B cell (primary cell): ENCODE measurements at places on chromosomes 13 and 19. TPM values are rescaled to one million over a fixed set of nuclear protein-coding genes. Genes with fewer than 3 reads are reported as not detected.

DNA sequence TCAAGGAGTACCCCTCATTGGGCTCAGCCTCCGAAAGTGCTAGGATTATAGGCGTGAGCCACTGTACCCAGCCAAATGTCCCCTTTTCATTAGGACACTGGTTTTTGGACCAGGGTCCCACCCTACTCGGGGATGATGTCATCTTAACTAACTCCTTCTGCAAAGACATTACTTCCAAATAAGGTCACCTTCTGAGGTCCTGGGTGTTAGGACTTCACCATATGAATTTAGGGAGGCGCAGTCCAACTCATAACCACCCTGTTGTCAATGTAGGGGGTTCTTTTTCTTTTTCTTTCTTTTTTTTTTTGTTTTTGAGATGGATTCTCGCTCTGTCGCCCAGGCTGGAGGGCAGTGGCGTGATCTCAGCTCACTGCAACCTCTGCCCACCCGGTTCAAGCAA lies 32.7 kb upstream of the NFIC start:
- no peak for DNase-seq

DNA sequence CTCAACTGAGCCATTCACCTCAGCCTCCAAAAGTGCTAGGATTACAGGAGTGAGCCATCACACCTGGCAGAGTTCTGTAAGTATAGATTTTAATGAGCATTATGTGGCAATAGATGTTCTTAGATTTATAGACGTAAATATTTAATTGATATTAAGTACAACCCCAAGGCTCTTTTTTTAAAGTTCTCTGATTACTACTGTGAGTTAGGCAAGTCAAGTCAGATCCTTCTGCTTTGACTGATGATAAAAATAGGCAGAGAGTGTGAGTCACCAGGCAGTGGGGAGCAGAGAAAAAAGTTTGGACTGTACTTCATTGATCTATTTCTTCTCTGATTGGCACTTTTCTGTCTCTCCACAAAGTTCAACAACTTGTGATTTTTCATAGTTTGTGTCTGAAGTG lies 1379.9 kb downstream of the UQCRFS1 start:
- no peak for DNase-seq

- no peak for DNase-seq
These were observed 3.0 kb downstream of the MIER2 start for GRCh38 chr19:341386-342127.

DNA sequence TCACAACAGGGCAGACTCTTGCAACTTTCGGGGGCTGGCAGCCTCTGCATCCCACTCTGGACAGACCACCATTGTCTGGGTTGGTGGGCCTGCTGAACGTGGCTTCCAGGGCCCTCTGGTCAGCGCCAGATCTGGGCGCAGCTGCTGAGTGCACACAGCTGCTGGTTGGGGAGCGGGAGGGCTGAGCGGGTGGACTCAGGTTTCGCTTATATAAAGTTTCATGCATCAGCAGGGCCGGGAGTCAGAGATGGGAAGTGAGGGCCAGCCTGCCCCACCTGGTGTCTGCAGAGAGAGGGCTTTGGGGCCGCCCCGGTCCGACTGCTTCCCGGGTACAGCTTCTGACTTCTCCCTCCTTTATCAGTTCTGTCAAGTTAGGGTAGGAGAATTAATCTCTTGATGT lies 6.9 kb downstream of the ARHGEF7 start:
- no peak for DNase-seq

DNA sequence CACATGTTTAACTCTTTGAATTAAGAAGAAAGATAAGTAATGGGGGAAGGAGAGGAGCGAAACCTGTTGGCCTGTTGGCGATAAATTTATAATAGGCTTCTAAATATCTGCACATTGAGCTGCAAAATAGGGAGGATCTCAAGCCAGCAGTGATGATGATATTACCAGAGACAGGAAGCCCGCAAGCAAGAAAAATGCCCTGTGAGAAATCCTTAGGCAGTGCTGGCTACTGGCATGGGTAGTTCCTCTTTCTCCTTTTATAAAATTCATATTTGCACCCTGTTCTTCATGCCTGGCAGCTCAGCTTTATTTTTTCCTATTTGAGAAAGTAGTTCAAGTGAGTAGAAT lies 858 bp upstream of the USP12 start:
- peak; percentile 62 for DNase-seq

DNA sequence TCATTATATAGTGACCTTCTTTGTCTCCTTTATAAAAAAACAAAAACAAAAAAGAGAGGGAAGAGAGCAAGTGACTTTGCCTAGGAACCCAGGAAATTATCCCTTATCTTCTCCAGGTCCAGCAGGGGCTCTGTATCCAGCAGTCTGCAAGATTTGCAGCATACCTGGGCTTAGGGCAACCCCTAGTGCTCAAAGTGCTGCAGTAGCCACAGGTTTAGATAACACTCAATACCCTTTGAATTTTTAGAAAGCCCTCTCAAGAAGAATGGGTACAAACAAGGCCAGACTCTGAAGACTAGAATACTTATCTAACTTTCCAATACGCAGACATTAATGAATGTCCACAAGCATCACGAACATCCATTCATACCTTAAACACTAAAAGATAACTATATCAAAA lies 43.2 kb downstream of the CCNA1 start:
- DNase-seq, result no peak

GRCh38 chr19:45952686-45953505 lies 20.8 kb downstream of the NOVA2 start:
- DNase-seq, result peak; percentile 53

- DNase-seq, result no peak
These were observed 14.2 kb upstream of the PNMA8C start for GRCh38 chr19:46442808-46443450.

- DNase-seq, result no peak
These were observed 28.8 kb upstream of the OXGR1 start for GRCh38 chr13:97023117-97023516.

GRCh38 chr13:102873653-102874052 lies 27.8 kb downstream of the ERCC5 start:
- no peak for DNase-seq

DNA sequence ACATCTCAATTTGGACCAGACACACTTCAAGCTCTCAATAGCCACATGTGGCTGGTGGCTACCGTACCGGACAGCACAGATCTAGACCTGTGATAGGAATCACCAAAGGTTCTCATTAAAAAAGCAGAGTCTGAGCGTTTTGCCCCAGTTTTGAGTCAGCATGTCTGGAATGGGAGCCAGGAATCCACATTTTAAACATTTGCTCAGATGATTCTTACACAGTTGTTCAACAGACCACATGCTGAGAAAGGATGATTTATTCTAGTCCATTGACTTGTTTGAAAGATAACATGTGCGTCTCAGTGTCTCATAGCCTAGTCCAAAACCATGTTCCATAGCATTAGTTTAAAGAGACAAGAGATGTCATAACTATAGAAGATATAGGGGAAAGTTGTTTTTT lies 53.4 kb downstream of the FLT3 start:
- no peak for DNase-seq

DNA sequence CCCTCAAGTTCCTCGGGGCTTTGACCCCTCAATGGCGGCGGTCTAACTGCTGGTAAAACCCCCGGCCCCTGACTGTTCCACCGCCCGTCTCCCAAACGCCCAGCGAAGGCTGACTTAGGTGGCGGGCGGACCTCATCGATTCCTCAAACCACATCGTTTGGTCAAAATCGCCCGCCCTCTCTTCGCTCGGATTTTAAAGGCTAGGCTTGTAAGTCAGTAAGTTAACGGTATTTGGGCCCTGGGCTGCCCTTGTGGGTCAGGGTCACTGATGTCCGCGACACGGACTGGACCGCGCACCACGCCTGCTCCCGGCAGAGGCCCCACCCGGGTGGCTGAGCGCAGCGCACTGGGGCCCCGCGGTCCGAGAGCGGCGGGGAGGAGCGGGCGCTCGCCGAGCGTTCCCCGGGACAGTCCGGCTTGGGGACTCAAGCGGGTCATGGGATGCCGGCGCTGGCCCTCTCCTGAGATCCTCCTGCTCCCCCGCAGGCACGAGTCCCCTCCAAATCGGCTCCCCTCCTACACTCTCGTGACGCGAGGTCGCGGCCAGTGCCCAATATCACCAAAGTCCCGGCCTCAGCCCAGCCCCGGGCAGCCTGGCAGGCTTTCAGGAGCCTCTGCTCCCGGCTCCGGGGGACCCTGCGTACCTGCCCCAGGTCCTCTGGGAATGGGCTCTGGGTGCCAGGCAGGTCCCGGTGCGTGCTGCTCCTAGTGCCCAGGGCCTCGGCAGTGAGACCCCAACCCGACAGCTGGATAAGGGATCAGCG lies 1.0 kb downstream of the FLT1 start:
- peak; percentile 53 for DNase-seq

- DNase-seq, result no peak
These were observed 231.3 kb downstream of the PCDH17 start for GRCh38 chr13:57862879-57863278.

DNA sequence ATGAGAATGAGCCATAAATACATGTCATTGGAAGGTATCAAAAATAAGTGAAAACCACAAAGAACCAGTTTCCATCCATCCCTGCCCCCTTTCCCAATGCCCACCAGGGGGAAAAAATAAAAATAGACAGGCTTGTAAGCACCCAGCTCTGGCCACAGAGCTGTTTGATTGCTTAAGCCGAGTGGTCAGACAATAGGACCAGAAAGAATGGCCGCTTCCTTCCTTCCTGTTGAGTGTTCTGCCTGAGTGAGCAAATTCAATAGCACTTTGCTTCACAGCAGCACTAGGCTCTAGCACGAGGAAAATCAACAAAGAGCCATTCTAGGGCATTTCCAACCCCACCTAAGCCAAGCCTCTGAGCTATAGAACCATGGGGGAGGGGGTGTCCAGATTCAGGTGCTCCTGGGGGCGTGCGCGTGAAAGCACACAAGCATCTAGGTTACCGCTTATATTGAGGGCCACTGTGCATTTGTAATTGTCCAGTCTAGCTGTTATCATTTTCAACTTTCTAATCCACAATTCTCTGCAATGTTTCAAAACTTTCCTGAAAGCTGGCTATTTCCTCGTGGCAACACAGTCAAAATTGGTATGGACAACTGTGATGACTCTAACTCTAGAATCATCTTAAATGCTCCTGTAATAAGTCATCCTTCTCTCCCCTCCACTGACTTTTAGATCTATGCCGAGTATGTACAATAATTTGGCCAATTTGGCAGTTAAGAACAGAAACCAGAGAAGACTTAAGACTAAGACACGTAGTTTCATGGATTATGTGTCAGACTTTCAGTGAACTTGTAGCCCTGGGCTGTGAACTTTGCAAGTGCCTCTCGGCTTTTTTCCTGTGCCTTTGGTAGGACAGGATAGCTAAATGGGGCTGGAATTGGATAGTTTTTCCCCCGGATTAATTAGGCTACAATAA lies 64.3 kb downstream of the SPRY2 start:
- DNase-seq, result no peak

- no peak for DNase-seq
These were observed at the start of gene ICAM5 for GRCh38 chr19:10289836-10290356. Gene ICAM5, plus strand, starts transcription at chr19:10289952. Its CDS starts 92 bp downstream, at chr19:10290044.

Gene NLRP4
- 0.15 and 0.19 TPM in 2 replicates for total RNA-seq

Gene RAD23A
- total RNA-seq, result 89.0 and 100 TPM in 2 replicates

Gene TEX26
- not detected in 2 replicates for total RNA-seq

Gene RNF225
- total RNA-seq, result 0.49 TPM in 1 of 2 replicates, not detected in the other

Gene MYO1F
- total RNA-seq, result 126 TPM in 2 replicates

Gene LYL1
- total RNA-seq, result 124 and 125 TPM in 2 replicates

Gene C19orf85
- total RNA-seq, result not detected in 2 replicates

Gene OR7C1
- not detected in 2 replicates for total RNA-seq

Gene P2RY11
- total RNA-seq, result 27.1 and 28.3 TPM in 2 replicates

Gene RFPL4AL1
- not detected in 2 replicates for total RNA-seq

Gene ZNF829
- 8.4 and 9.6 TPM in 2 replicates for total RNA-seq

Gene WASF3
- total RNA-seq, result 0.34 and 0.89 TPM in 2 replicates
